Left renal pelvis (tissue), 4 donors: ENCODE measurements at places on chromosomes 5 and 9.

DNA sequence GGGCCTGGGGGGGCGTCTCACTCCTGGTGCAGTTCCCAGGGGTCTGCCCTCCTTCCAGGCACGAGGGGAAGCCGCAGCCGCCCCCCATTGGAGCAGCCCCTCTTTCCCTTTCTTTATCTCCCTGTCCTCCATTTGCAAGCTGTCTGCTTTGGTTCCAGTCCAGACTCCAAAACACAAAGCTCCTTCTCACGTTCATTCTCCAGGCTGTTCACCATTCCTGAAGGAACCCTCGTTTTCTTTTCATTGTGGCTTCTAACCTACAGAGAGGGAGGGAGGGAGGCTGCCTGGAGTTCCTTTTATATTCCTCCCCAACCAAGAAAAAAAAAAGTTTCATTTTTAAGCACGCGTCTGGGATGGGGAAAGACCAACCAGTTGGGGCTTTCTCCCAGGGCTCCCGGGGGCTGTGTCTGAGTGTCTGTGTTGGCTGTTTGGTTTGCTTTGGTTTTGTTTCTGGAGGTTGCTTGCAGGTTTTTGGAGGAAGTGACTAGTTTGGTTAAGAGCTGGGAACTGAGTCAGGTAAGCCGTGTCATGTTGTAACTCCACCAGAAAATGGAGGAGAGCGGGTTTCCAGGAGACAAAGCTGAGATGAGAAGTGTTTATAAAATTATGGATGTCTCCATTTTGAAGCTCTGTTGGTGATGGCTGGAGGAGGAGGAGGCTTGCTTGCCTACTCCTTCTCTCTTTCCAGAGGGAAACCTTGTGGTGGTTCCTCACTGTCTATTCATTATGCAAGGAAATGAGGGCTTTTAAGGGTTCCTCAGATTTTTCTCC lies 1.6 kb downstream of the ZNF462 start:
- DNase-seq = peak; percentile 46

- DNase-seq = no peak
These were observed 86.3 kb downstream of the ELAVL2 start for GRCh38 chr9:23739753-23740152.

DNA sequence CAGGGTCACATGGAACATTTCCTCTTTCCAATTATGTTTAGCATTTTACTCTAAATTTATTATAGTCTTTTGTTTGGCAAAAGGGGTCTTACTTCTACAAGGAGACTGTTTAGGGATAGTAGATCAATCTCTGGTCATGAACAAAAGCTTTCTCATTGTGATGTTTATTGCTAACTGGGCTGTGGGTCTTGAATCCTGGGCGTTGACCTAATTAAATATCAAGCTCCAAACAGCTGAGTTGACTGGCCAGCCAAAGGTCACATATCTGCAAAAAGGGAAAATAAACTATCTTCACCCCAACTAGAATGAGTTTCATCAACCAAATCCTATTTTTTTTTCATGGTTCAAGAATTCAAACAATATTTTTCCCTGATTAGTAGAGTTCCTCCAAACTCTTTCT lies 245.4 kb upstream of the TUT7 start:
- no peak for DNase-seq

GRCh38 chr9:9319007-9319406 lies 1293.8 kb downstream of the PTPRD start:
- no peak for DNase-seq

DNA sequence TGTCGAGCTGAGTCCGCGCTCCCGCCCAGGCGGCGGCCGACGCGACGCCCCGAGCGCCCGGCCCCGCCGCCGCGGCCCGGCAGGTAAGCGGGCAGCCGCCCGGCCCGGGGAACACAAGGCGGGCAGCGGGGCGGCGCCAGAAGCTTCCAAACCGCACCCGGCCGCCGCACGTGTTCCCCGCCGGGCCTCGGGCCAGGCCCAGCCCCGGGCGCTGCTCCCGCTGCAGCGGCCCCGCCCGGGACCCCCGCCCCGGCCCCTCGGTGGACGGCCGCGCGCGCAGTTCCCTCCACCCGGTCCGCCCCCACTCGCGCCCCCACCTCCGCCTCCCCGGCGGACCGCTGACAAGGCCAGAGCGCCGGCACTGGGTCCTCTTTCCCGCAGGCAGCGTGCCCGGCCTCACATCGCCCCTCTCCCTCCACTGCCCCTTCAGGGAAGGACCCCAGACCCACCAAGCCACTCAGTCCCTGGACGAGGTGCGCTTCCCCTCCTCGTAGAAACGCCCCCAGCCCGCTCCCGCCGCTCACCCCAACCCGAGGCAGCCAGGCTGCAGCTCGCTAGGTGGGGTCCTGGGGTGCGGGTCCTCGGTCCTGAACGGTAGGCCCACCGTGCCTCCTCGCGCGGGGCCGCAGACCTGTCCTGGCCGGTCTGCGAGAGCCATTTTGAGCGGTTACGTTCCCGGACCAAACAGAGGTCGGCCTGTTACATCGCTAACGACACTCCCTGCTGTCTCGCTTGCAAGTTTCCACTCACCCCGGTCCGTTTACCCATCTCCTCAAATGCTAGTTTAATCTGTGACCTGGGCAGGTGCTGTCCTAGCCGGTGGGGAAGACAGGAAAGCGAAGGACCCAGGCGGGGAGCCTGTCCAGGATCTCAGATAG lies 475 bp downstream of the WDR5 start:
- DNase-seq = no peak

GRCh38 chr5:64619609-64620008 lies 70.7 kb upstream of the SHISAL2B start:
- no peak for DNase-seq
